ENCODE measurements at places on chromosomes 12 and 14. TPM values are rescaled to one million over a fixed set of nuclear protein-coding genes. Genes with fewer than 3 reads are reported as not detected.

The ARMH4 gene
- 13.8 TPM for total RNA-seq

The APOLD1 gene
- total RNA-seq: 21.2 TPM

The TSPAN9 gene
- 34.3 TPM for total RNA-seq

The TTLL5 gene
- total RNA-seq: 30.7 TPM

The TMEM106C gene
- total RNA-seq: 45.2 TPM

The CMTM5 gene
- total RNA-seq: 2.7 TPM

The DDN gene
- 0.69 TPM for total RNA-seq

The CEBPE gene
- 1.5 TPM for total RNA-seq

The STX2 gene
- total RNA-seq: 14.4 TPM

The DYRK2 gene
- 29.0 TPM for total RNA-seq

The PNP gene
- total RNA-seq: 24.4 TPM
